ENCODE measurements at places on chromosomes 5 and 9.

GRCh38 chr5:143177263-143177983, 226.1 kb downstream of the NR3C1 start:
- DNase-seq: no peak

- no peak for DNase-seq
Observed at GRCh38 chr5:86542532-86542931, 75.2 kb upstream of the COX7C start.

- no peak for DNase-seq
Observed at GRCh38 chr5:173331287-173331686, 3.1 kb upstream of the STC2 start.

DNA sequence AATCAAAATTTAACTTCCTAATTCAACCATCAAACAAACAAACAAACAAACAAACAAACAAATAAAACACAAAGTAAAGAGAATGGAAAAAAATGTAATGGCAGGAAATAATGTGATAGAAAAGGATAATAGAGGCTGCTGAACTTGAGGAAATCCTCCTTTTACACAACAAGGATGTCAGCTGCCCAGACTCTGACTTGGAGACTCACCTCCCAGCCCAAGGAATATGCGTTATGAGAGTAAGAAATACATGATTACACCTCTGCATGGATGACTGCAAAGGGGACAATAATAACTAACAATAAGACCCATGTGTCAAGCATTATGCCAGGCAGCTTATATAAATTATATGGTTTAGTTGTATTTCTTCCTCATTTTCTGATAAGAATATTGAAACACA, 46.6 kb upstream of the JAK2 start:
- DNase-seq: no peak

GRCh38 chr5:113059232-113060040, 82.8 kb downstream of the DCP2 start:
- DNase-seq: no peak

DNA sequence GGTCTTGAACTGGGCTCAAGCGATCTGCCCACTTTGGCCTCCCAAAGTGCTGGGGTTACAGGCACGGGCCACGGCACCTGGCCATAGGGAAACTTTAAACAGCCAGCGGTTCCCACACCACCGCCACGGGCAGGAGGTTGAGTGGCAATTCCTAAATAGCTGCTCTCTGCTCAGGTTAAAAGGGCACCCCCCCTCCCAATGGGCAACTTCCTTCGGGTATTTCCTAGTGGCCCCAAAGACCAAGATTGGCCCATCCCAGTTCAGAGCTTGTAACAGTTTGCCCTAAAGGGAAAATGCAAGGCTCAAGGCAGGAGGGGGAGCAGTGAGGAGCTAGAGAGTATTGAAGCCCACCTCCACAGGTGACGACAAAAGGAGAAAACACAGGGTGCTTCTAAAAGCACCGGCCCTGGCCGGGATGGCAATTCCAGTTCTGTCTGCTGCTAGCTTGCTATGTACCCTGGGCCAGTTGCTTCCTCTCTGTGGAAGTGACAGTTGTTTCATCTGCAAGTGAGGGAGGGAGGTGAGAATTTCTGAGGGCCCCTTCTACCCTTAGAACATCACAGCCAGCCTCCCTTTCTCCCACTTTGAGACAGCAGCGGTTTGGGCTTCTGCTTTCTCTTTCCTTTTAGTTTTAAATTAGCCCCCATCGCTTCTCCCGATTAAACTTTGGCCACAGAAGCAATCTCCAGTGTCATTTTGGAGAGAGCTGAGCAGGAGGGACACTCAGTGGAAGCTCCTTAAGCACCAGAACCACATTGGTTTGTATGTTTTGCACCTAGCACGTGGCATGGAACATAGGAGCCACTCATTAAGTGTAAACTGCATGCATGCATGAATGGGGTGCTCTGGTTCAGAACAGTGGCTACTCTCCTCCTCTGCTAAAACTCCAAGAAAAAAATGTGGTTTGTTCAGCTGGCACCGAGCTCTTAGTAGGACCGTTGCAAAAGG, 17.3 kb upstream of the TNIP1 start:
- no peak for DNase-seq

DNA sequence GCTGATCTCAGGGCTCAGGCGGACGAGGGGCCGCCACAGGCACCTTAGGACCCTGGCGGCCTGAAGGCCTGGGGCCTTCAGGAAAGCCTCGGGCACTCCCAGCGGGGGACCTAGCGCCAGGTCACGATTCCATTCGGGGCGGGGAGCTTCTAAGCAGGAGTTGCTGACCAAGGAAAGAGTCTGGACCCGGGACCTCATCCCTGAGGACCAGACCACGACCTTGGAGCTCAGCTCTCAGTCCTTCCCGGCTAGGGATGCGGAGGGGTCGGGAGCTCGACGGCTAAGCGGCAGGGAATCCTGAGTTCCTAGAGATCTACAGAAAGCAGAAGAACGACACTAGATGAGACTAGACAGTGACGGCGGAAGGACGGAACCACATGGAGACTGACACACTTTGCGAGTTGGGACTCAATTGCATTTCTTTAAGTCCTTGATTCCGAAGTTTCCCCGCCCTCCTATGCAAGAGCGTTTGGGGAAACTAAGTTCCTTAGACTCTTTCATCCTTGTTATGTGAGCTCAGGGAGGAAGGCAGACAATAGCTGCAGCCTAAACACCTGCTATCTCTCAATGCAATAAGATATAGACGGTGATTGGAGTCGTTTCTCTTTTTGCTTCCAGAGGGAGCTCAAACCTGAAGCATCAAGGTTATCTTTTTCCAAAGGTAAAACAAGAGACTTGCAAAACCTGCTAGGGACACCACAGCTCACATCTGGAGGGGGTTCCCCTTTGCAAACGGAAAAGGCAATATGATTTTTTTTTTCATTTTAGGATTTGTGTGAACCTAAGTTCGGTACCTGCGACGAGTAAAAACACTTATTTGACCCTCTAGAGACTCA, 9.7 kb downstream of the NR2F1-AS1 start:
- no peak for DNase-seq

DNA sequence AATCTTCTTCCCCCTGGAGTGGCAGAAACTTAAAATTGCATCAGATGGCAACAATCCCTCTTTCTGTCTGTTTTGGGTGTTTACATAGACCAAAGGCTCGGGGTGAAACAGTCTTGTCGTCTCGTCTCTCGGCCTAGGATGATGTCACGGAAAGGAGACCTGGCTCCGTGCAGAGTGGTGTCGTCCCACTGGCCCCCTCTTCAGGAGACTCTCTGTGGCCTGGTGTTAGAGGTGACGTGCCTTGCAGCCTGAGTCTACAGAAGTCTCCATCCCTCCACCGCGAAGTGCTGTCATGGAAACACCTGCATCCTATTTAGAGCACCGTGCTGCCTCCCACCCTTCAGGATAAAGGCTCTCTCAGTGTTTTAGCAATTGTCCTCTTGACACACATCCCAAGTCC, 409.7 kb downstream of the IRX1 start:
- no peak for DNase-seq

GRCh38 chr5:14488709-14489108, 92.9 kb upstream of the OTULINL start:
- no peak for DNase-seq

DNA sequence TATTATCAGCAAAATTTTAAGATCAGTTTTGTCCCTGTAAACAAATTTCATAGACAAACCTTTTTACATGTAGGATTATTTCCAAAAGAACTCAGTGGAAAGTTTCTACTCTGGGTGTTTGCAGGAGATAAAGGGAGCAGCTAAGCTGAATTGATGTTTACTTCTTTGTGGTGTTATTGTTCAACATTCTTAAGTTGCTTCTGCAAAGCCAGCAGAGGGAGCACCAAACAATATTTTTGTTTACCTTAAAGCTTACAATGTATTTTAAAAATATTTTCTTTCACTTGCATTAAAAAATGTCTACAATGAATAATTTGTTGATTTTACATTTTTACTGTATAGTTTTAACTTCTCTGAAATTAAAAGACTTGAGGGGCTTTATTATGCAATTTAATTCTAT, 135.4 kb downstream of the ATG10 start:
- no peak for DNase-seq

DNA sequence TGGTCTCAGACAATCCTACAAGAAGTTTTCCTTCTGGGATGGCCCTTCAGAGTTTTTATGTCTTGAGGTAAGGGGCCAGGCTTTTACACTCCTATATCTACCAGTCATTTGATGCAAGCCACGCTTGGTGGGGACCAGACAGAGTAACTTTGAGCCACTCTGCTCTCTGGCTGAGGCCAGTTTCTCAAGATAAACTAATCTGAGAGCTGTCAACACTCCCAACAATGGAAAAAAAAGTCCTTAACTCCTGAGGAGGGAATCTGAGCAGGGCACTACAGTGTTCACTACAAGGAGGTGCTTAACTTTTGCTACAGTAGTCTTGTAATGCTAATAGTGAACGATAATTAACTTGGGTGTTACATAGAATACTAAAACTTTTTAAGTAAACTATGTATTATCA, 62.7 kb downstream of the MRPS30 start:
- DNase-seq: no peak

- peak; percentile 51 for DNase-seq
Observed at GRCh38 chr9:306907-307306, 92.2 kb downstream of the DOCK8 start.

GRCh38 chr5:113274836-113275414, 159.9 kb downstream of the TSSK1B start:
- no peak for DNase-seq

DNA sequence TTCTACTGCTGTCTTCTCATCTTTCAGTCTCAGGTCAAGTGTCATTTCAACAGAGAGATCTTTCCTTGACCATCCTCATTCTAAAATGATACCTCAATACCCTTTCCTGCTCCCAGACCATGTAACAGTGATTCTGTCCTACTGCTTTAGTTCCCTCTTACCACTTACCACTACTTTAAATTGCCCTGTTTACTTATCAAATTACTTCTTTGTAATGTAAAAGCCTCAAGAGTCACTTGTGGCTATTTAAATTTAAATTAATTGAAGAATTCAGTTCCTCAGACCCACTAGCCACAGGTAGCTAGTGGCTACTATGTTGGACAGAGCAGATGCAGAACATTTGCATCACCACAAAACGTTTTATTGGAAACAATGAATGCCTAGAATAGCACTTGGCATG, 217.3 kb downstream of the ADAMTS6 start:
- no peak for DNase-seq

GRCh38 chr9:118223111-118223510, 518.9 kb downstream of the TLR4 start:
- DNase-seq: no peak

GRCh38 chr9:110455860-110456259, 118.2 kb upstream of the TXNDC8 start:
- DNase-seq: no peak

DNA sequence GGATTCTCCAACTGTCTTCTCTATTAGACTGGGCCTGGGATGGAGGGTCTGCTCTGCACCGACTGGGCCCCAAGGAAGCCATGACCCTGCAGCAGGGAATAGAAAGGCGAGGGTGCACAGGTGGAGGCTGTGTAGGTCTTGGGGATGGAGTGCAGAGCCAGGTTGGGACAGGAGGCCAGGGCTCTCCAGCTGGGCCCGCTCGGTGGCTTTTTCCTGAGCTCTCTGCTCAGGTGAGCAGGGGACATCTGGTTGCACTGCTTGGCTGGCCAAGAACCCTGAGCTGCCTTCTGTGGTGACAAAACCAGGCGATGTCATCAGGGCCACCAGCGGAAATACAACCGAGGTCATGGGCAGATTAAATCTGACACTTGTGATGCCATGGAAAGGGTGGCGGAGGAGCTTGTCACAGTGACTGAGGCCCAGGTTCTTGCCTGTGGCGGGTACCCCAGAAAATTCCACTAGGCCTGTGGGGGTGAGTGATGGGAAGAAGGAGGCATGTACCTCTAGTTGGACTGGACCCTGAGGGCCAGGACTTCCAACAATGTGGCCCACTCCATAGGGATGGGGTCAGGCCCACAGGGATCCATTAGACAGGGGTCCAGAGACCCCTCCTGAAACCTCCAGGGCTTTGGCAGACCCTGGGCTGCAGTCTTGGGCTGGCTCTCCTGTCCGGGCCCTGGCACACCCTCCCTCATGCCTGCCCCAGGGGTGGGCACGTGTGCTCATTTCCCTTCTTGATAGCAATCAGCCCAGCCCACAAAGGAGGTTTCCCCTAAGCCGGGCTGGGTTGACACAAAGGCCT, 4.4 kb upstream of the IL3 start:
- peak; percentile 47 for DNase-seq

DNA sequence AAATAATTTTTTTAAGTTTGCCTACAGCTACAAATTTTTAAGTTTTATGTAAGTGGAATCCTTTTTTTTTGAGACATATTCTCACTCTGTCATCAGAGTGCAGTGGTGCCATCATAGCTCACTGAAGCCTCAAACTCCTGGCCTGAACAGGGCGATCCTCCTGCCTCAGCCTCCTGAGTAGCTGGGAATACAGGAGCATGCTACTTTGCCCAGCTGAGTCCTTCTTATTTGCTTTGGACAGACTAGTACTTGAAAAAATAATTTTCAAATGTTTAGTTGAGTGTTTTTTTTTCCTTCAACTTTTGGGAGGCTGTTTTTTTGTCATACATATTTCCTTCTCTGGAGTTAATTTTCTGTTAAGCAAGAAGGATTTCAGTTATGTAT, 7.4 kb downstream of the GAPVD1 start:
- no peak for DNase-seq

DNA sequence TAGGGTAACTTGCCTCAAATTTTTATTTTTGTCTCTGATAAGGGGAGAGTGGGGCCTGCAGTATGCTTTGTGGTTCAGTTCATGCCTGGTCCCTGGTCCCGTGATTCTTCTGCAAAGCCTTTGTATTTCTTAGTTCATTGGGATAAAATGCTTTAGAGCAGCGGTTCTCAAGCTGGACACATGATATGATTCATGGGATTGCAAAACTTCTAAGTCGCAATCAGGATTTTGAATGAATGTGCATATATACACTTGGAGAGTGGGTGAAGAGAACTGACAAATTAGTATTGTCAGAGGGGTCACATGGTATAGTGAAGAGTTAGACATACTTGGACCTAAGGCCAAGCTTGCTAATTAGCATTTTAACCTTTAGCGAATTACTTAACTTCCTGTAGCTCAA, 265.4 kb upstream of the KLF9 start:
- DNase-seq: no peak

- no peak for DNase-seq
Observed at GRCh38 chr5:167229751-167230150, 1061.7 kb upstream of the WWC1 start.

DNA sequence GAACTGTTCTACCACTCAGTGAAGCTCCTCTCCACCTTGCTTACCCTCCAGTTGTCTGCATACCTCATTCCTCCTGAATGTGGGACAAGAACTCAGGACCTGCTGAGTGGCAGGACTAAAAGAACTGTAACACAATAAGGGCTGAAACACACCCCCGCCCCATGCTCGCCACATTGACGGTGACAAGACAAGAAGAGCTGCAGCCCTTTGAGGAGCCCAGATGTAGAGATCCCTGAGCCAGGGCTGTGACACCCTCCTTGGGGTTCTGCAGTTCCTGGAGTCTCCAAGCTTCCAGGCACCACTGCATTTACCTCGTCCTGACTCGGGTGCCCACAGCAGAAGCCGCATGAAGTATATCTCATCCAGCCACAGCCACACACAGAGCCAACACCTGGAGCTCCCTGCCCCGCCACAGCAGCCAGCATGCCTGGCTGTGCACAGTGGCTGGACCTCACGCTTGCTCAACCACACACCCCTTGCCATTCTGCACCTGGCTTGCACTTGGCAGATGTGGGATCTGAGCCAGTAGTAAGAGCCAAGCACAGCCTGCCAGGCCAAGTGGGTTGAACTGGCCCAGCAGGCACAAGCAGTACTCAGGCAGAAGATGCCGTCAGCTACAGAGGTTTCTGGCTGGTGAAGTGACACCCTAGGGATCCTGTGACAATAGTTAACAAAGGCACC, 166.1 kb downstream of the RNF180 start:
- no peak for DNase-seq

- no peak for DNase-seq
Observed at GRCh38 chr5:112880219-112880964, 19.3 kb downstream of the SRP19 start.

GRCh38 chr5:169036079-169036805, 264.7 kb downstream of the SLIT3 start:
- no peak for DNase-seq
